IPS DF 6.9 (cell line): ENCODE measurements at places on chromosomes 7 and 10.

DNA sequence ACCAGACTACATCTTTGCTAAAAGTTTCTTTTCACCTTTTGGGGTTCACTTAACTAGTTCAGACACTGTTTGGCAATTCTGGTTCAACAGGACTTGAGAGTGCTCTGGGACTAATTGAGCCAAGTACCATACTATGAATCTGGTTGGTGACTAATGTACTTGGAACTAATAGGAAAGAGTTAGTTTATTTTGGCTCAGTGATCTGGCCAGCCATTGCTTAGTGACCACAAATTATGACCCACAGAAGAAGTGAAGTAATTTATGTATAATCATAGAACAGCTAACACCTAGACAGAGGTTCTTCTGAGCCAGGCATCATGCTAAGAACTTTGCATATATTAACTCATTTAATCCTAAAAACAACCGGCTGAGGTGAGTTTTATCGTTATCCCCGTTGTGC lies 126.5 kb upstream of the JCAD start:
- H3K27me3 ChIP-seq: no peaks in the 10 kb centered on the region
- no peak overlapping the region for H3K4me3 ChIP-seq
- no peaks in the 10 kb centered on the region for H3K4me1 ChIP-seq
- H3K36me3 ChIP-seq: no peaks in the 10 kb centered on the region

DNA sequence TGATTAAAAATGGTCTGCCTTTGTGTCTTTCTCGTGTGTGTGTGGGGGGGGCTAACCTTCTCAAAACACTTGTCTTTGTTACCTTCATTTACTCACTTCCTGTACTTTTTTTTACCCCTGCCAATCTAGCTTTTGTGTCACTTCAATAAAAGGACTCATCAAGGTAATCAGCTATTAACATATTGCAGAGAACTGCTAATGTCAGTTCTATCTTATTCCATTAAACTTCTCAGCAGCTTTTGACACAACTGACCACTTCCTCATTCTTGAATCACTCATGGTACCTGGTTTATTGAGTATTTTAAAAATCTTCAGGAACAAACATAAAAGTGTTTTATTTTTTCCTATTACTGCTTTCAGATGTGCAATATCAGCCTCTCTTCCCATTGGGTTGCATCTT lies 59.8 kb downstream of the SLC25A40 start:
- no peaks in the 10 kb centered on the region for H3K36me3 ChIP-seq
- no peaks in the 10 kb centered on the region for H3K4me1 ChIP-seq
- no peak overlapping the region for H3K27ac ChIP-seq
- DNase-seq: no peak
- no peaks in the 10 kb centered on the region for H3K27me3 ChIP-seq

GRCh38 chr10:43872644-43873043 lies 224.0 kb upstream of the ZNF32 start:
- H3K4me3 ChIP-seq: no peak overlapping the region
- H3K36me3 ChIP-seq: no peaks in the 10 kb centered on the region
- no peaks in the 10 kb centered on the region for H3K4me1 ChIP-seq
- H3K27ac ChIP-seq: no peak overlapping the region
- no peaks in the 10 kb centered on the region for H3K27me3 ChIP-seq
- no peak for DNase-seq

- no peaks in the 10 kb centered on the region for H3K36me3 ChIP-seq
- no peak for DNase-seq
- no peaks in the 10 kb centered on the region for H3K4me1 ChIP-seq
- H3K27me3 ChIP-seq: no peaks in the 10 kb centered on the region
- no peak overlapping the region for H3K4me3 ChIP-seq
- no peak overlapping the region for H3K27ac ChIP-seq
Observed at GRCh38 chr10:116079355-116079754, 193.7 kb downstream of the GFRA1 start.

DNA sequence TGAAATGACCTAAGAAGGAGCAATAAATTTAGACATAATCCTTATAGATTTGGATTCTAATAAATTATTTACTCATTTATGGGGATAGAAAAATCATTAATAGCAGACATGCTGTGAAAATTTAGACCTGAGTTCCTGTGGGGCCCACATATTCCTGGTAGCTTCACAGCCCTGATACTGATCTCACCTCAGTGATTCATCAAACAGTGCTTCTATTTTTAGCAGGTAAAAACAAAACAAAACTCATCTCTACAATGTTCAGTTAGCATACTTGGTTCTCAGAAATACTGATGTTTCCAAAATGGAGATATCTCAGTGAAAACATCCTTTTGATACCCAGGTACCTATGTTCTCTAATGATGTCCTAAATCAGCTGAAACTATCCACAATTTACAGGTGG lies 841.1 kb upstream of the SORCS1 start:
- no peaks in the 10 kb centered on the region for H3K27me3 ChIP-seq
- no peaks in the 10 kb centered on the region for H3K4me1 ChIP-seq
- H3K36me3 ChIP-seq: no peaks in the 10 kb centered on the region
- H3K4me3 ChIP-seq: no peak overlapping the region
- no peak overlapping the region for H3K27ac ChIP-seq
- no peak for DNase-seq

DNA sequence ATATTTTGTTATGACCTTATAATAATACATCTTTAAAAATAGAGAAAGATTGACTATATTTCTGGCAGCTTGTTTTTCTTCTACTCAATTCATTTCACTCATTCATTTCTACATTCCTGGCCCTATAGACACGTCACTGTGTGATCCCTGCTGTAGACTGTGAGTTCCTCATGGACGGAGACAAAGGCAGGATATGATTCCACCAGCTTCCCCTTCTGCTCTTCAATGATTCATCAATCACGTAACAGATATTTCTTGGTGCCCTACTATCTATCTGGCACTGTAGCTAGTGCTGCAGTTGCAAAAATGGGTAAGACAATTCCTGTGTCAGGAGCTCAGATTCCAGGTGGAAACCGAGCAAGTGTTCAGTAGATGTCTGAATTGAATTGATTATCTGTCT lies 415.0 kb downstream of the SFMBT2 start:
- no peak for DNase-seq
- H3K36me3 ChIP-seq: no peaks in the 10 kb centered on the region
- no peak overlapping the region for H3K27ac ChIP-seq
- H3K27me3 ChIP-seq: no peaks in the 10 kb centered on the region
- no peaks in the 10 kb centered on the region for H3K4me1 ChIP-seq

DNA sequence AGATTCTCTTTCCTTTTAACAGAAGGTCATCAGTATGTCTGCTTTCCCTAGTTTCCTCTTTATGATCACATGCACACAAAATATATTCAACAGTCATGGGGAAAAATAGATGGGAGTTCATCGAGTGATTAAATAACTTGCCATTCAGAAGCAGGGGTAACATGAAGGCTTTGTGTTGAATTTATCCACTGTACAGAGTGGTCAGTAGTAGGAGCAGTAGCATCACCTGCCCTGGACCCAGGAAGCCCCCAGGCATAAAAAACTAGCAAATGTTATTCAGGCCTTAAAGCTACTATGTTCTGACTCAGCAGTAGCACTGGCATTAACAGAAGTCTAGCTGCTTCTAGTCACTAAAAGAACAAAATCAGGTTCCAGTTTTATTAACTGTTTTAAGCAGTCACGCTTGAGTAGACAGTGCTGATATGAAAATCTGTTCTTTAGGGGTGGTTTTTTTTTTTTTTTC lies 31.4 kb upstream of the FAM133B start:
- 0 out of 2 replicates have a peak, but pooled peaks cover 2% of the 10 kb centered on the region for H3K4me1 ChIP-seq
- H3K27ac ChIP-seq: no peak overlapping the region
- H3K4me3 ChIP-seq: no peak overlapping the region
- DNase-seq: no peak

- no peaks in the 10 kb centered on the region for H3K36me3 ChIP-seq
- H3K4me1 ChIP-seq: no peaks in the 10 kb centered on the region
- DNase-seq: no peak
- no peak overlapping the region for H3K27ac ChIP-seq
- H3K4me3 ChIP-seq: no peak overlapping the region
Observed at GRCh38 chr10:98344589-98345038, 70.4 kb downstream of the PYROXD2 start.

DNA sequence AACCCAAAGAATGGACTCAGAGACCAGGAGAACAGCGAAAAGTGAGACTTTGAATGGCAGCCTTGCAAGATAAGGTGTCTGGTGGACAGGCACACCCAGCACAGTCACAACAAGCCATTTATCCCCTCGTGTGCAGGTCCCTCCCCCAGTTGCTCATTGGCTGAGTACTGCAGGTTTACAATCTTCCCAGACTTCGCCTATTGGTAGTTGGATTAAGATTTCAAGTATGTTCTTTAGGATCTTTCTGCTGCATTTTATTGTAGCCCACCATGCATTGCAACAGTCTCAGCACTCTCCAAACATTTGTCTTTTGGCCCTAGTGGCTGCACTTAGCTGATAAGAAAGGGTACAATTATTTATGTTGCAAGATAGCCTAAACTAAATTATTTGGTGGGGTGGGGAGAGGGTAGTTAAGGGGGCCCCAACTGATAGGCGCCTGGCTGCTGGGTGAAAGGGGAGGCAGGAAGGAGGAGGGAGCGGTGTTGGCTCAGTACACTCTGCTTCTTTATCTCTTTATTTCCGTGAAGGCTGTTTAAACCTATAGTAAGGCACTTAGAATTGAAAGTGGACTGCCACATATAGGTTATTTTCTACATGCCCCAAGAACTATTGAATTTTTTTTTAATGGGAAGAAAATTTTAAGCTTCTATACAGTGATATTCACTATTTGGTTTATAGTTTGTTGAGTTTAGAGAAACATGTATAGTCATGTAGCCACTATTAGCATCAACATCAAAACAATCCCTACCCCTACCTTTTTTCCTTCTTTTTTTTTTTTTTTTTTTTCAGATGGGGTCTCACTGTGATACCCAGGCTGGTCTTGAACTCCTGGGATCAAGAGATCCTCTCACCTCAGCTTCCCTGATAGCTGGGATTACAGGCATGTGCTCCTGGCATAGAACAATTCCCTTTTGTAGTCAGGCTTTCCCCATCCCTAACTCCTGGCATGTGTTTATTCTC lies 54.2 kb downstream of the GUSB start:
- no peaks in the 10 kb centered on the region for H3K27me3 ChIP-seq
- no peak overlapping the region for H3K27ac ChIP-seq
- H3K4me1 ChIP-seq: peaks cover 3% of the 10 kb centered on the region; the same call in 1 of the 2 replicates
- H3K36me3 ChIP-seq: no peaks in the 10 kb centered on the region
- H3K4me3 ChIP-seq: no peak overlapping the region
- no peak for DNase-seq

GRCh38 chr10:73647875-73648651 lies 6.8 kb upstream of the MYOZ1 start:
- no peaks in the 10 kb centered on the region for H3K27me3 ChIP-seq
- H3K4me1 ChIP-seq: 0 out of 2 replicates have a peak, but pooled peaks cover 2% of the 10 kb centered on the region
- no peak overlapping the region for H3K27ac ChIP-seq

- H3K27me3 ChIP-seq: no peaks in the 10 kb centered on the region
- no peak for DNase-seq
- no peak overlapping the region for H3K4me3 ChIP-seq
- H3K4me1 ChIP-seq: peaks cover 6% of the 10 kb centered on the region; the same call in 1 of the 2 replicates
Observed at GRCh38 chr7:20220921-20221547, 3.9 kb upstream of the MACC1 start.

DNA sequence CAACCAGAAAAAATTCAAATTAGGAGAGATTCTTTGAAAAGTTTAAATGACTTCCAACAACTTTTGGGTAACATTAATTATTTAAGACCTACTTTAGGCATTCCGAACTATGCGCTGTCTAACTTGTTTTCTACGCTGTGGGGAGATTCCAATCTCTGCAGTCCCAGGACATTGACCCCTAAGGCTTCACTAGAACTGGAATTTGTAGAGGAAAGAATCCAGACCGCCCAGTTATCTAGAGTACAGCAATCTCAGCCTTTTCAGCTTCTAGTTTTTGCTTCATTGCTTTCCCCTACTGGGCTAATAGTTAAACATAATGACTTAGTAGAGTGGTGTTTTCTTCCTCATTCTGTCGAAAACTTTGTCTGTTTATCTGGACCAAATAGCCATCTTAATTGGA lies 14.9 kb upstream of the DDC start:
- H3K4me3 ChIP-seq: no peak overlapping the region
- no peak overlapping the region for H3K27ac ChIP-seq
- H3K4me1 ChIP-seq: no peaks in the 10 kb centered on the region
- DNase-seq: no peak

DNA sequence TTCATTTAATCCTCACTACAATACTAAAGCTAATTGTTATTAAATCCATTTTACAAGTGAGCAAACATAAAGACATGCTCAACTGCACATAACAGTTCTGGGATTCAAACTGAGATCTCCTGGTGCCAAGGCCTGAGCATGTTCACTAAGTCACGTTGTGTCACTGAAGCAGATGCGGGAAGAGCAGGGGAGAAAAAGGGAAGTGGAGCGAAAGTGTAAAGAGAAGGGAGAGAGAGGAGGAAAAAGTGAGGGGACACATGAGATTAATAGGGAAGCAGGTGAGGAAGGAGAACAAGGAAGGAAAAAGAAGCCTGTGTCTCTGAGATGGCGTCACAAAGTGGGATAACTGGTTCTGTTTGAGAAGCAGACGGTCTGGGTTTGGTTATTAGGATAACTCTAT lies 38.9 kb upstream of the KAT6B start:
- H3K36me3 ChIP-seq: no peaks in the 10 kb centered on the region
- no peak for DNase-seq
- no peak overlapping the region for H3K27ac ChIP-seq
- no peaks in the 10 kb centered on the region for H3K27me3 ChIP-seq
- H3K4me3 ChIP-seq: no peak overlapping the region

- H3K4me3 ChIP-seq: no peak overlapping the region
- no peak overlapping the region for H3K27ac ChIP-seq
- no peaks in the 10 kb centered on the region for H3K27me3 ChIP-seq
- no peaks in the 10 kb centered on the region for H3K36me3 ChIP-seq
Observed at GRCh38 chr10:6349846-6350535, 147.3 kb downstream of the PFKFB3 start.

DNA sequence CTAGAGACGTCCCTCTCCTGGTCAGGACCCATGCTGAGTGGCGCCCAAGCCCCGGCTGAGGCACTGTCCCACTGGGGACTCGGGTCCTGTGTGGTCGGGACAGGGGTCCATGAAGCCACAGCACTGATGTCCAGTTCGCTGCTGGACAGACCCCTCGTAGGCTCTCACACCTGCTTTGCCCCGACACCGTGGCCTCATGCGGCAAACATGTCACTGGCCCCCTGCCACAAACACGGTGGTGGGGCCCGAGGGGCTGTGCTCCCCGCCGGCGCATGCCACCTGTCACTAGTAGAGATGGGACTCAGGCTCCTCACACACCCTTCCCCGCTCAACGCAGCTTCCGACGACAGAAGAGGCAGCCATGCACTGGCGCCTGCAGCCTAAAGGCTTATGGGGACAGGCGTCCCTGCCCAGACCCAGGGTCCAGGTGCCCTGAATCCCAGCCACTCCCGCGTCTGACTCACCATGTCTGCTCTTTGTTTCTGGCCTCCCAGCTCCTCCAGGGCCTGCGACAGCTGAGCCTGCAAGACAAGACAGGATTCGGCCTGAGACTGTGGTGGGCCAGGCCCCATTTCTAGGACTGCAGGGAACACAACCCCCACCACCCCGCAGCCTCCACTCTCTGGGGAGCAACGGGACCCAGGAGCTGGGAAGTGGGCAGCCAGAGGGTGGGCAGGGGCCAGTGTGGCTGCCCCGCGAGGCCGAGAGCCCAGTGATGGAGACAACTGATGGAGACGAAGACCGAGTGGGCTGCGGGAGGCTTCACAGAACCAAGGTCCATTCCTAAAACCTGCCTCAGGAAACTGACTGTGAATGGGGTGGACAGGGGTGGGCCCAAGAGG lies 230.9 kb downstream of the MAD1L1 start:
- no peak overlapping the region for H3K27ac ChIP-seq
- no peaks in the 10 kb centered on the region; the same call in 1 of the 2 replicates for H3K4me1 ChIP-seq
- no peak for DNase-seq
- H3K36me3 ChIP-seq: no peaks in the 10 kb centered on the region
